ENCODE measurements at places on chromosomes 1 and 21.
A peak's percentile ranks its signal among the peaks of the same experiment; 100 is the strongest.

DNA sequence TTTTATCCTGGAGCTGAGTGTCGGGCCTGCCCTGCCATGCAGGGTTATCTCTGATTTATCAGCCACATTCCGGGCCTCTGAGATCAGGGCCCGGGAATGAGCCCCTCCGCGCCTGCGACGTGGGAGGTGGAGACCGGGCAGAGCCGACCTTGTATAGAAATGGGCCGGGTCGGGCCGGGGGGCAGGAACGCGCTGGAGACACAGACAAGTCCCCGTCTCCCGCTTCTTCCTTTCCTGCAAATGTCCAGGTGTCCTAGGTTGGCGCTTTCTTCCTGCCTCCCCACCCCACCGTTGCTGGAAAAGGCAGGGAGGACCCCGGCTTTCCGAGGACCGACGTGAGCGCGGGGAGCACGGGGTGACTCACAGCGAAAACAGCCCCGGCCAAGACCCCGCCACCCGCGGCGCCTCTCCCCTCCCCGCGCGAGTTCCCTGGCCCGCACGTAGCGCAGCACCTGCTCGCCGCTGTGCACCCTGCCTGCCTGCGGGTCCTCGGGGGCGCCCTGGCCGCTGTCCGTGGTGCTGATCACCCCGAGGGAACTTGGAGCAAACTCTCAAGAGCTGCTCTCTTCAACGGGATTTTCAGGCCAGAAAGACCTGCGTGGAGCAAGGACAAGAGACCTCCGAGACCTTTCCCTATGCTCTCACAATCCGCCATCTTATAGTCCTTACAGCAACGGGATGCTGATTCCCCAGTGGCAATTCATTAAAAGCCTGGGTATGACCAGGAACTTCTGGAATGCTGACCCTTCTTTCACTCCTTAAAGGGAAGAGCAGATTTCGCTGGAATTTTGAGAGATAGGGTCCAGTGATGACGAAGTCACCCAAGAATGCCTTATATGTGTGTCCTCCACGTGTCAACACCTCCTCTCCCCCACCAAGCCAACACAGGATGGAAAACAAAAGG lies 475 bp upstream of the NPPB start:
- no peak for DNase-seq

DNA sequence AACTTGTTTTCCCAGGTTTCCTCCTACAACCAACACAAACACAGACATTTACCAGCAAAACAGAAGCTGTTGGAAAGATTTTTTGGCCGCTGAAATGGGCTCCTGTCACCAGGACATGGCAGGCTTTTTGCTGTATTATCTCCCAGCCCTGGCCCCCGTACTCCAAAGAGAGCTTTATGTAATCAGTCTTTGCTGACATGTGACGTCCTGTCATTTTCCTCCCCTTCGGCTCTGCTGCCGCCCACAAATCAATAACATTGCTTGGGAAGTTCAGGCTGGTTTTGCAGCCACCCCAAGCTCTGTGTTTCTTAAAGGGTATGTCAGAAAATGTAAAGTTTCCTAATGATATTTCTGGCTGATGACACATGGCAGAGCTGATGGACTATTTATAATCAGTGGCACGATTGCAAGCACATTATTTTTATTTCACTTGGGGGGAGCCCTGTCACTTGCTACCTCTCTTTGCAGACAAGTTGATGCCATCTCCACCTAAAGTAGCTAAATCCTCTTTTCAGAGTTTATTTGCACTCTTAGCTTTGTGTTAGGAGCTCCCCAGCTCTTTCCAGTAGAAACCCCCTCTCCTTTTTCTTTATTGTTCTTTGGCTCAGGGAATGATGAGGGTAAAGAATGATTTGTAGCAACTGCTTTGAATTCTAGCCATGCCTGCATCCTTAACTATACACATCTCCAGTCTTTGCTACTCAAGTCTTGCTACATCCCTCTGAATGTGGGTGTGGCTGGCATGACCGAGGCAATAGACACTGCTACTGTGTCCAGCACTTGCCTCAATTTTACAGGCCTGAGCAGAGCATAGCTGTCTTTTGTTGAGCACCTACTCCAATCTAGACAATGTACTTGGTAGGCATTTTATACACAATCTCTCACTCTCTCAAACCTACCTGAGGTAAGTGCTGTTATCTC lies 67.3 kb downstream of the ELAVL4 start:
- no peak for DNase-seq

- peak; percentile 12 for DNase-seq
Observed at GRCh38 chr1:75265792-75266191, 131.6 kb downstream of the LHX8 start.

- DNase-seq: no peak
Observed at GRCh38 chr1:157371221-157371620, 181.1 kb downstream of the FCRL5 start.

- no peak for DNase-seq
Observed at GRCh38 chr1:41764656-41765055, 154.1 kb downstream of the HIVEP3 start.

DNA sequence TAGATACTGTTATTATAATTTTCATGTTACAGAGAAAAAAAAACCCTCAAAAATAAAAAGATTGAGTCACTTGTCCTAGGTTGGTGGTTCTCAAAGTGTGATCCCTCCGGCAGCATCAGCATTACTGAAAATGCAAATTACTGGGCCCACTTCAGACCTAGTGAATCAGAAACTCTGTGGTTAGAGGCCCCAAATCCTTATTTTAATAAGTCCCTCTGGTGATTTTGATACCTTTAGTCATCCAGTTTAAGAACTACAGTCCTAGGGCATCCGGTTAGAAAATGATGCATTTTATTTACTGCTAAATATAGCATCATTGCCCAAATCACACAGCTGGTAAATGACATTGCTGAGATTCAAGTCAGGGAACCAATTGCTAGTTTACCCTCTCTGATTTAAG lies 203.7 kb upstream of the RUNX1 start:
- DNase-seq: no peak

GRCh38 chr1:4762146-4762545 lies 107.7 kb downstream of the AJAP1 start:
- DNase-seq: no peak

- DNase-seq: no peak
Observed at GRCh38 chr1:88472298-88472697, 211.8 kb upstream of the PKN2 start.

- peak; percentile 33 for DNase-seq
Observed at GRCh38 chr1:9942399-9942938, 722 bp downstream of the LZIC start.

DNA sequence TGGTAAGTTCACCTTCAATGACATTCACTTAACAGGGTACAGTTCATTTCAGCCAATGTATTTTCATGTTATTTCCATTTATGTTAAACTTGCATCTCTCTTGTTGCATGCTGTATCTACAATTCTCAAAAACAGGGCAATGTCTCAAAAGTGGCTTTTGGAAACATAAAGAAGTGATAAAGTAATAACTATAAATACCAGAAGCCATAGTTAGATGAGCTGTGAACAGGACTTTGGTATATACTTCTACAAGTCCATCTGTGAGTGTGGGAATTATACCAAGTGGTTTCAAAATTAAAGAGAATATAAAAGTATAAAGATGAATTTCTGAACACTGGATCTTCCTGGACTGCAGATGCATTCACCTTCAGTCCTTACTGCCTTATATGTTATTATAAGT lies 585.4 kb upstream of the PBX1 start:
- no peak for DNase-seq

DNA sequence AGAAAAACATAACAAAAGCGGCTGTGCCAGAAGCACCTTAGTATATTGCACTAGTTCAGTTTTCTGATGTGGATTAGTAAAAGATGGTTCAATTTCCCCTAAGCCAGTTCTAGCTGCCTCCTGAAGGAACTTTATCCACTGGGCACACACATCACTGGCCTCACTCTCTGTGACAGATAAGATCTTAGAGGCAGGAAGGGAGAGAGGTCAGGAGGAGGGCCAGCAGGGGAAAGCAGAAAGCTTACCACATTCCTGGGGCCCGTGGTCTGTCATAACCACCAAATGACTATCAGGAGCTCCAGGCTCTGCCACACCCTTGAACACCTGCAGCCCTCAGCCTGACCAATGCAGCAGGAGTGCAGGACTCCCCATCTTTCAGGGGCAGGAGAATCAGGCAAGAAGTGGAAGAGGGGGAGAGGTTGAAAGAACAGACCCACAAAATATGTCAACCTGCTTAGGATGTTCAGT lies 37.8 kb downstream of the LRRC71 start:
- DNase-seq: no peak

- no peak for DNase-seq
Observed at GRCh38 chr1:116331523-116331922, 41.5 kb upstream of the ATP1A1 start.

DNA sequence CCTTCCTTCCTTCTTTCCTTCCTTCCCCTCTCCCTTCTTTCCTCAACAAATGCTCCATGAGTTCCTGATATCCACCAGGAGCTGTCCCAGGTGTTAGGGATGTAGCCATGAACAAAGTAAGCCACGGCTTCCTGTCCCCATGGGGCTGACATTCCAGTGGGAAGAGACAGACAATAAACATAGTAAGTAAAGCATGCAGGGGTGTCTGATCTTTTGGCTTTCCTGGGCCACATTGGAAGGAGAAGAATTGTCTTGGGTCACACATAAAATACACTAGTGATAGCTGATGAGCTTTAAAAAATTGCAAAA lies 81.5 kb upstream of the ZBTB40 start:
- DNase-seq: no peak

- DNase-seq: no peak
Observed at GRCh38 chr1:119000371-119001180, 12.4 kb upstream of the TBX15 start.

DNA sequence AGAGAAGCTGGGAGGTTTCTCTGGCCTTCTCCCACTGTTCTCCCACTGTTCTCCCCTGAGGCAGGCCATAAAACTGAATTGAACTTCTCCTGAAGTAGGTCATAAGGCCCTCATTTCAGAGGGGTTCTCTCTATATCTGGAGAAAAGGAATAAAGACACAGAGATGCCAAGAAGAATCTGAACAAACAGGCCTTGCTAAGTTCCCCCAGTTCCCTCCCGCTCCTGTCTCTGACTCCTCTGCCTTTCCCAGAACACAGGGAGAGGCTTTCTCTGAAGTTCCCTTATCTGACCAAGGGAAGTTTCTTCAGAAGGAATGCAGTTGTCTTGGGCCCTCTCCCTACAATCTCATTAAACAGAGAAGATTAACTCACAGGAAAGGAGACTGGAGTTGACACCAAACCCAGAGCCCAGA lies 83.4 kb downstream of the SLC16A1 start:
- no peak for DNase-seq

DNA sequence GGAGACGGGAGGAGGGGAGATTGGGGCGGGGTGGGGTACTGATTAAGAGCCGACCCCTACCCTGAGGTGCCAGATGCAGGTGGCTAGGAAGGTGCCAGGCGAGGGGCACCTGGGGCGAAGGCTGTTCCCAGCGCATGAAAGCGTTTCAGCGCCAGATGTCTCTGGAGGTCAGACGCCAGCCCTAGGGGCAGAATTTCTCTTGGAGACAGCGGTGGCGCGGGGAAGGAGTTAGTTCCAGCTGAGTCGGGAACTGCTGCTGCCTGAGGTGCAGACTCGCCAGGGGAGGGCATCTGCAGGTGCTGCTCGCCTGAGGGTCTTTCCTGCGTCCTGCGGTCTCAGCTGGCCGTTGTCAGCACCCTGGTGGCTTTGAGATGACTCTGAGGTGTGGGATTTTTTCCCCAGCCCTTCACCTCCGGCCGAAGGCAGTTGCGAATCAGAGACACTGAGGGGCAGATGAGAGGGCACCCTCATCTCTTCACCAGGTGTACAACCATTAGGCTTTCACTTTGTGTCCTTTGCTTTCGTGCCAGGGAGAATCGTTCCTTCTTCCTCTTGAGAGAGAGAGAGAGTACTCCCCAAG lies 539 bp downstream of the CGN start:
- no peak for DNase-seq

GRCh38 chr21:42308161-42308913 lies 6.9 kb downstream of the TFF3 start:
- no peak for DNase-seq

DNA sequence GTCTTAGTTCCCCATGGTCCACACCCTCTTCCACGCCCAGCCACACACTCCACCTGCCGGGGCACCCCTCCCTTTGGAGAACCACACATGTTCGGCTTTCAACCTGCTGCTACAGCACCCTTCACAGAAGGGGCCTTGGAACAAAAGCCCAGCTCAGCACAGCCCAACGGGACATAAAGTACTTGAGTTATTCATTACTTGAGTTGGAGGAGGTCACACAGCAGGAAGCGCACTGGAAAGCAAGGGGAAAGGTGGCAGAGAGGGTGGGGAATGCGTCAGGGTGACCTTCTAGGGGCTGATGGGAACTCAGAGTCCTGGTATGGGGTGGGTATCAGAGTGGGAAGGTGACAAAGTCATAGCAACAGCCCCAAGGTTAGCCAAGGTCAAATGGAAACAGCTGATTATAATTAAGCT lies 3.0 kb upstream of the ATP1B1 start:
- no peak for DNase-seq

DNA sequence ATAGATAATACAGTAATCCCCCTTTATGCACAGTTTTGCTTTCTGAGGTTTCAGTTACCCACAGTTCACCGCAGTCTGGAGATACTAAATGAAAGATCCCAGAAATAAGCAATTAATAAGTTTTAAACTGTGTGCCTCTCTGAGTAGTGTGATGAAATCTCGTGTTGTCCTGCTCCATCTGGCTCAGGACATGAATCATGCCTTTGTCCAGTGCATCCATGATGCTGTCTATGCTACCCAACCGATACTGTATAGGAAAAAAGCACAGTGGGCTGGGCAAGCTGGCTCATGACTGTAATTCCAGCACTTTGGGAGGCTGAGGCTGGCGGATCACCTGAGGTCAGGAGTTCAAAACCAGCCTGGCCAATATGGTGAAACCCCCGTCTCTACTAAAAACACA lies 85.0 kb upstream of the SLC2A1 start:
- no peak for DNase-seq

- DNase-seq: peak; percentile 54
Observed at GRCh38 chr1:226002667-226003501, 3.7 kb upstream of the SDE2 start.

- DNase-seq: no peak
Observed at GRCh38 chr1:61368876-61369275, 286.5 kb downstream of the NFIA start.

- DNase-seq: no peak
Observed at GRCh38 chr1:6300342-6301048, 39.6 kb upstream of the GPR153 start.

- no peak for DNase-seq
Observed at GRCh38 chr1:98761219-98761865, 99.8 kb downstream of the SNX7 start.

- DNase-seq: no peak
Observed at GRCh38 chr1:9529190-9529589, 10.1 kb upstream of the SLC25A33 start.

- DNase-seq: no peak
Observed at GRCh38 chr21:18488252-18488651, 84.7 kb upstream of the TMPRSS15 start.

GRCh38 chr1:186754542-186755145 lies 74.1 kb upstream of the PLA2G4A start:
- peak; percentile 15 for DNase-seq

GRCh38 chr1:5809207-5809788 lies 182.9 kb downstream of the NPHP4 start:
- DNase-seq: no peak

- DNase-seq: no peak
Observed at GRCh38 chr1:36365381-36365780, 20.3 kb downstream of the STK40 start.
